ENCODE measurements at places on chromosomes 1 and 21. TPM values are rescaled to one million over a fixed set of nuclear protein-coding genes. Genes with fewer than 3 reads are reported as not detected.

TTLL10 gene
- total RNA-seq = 2.4 TPM

- no peak for DNase-seq
Observed at GRCh38 chr1:47757226-47757975, 239.8 kb downstream of the TRABD2B start.

GRCh38 chr1:155019377-155020245 is 14.0 kb downstream of the DCST2 start:
- no peak for DNase-seq

DNA sequence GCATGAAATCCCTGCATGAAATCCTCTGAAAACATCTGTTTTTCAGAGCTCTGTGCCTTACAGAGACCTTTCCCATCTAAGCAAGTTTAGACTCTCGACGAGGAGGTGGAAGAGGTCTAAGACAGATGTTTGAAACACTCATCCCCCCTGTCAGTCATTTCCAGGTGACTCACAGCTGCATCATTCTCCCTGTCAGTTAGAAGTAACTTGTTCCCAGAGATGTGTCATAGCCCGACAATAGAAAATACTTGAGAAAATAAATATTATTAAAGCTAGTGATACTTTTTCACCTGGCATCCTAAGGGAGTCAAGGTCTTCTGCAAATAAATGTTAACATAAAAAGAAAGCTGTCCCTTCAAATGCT is 41.6 kb upstream of the SEC16B start:
- DNase-seq = no peak

- DNase-seq = peak; percentile 64
Observed at GRCh38 chr1:86419277-86419903, 4.6 kb upstream of the CLCA2 start.

- DNase-seq = no peak
Observed at GRCh38 chr1:153231785-153232184, 14.4 kb downstream of the PRR9 start.

Data from Calu3 (cell line).